ENCODE measurements at places on chromosomes 16 and 17. TPM values are rescaled to one million over a fixed set of nuclear protein-coding genes. Genes with fewer than 3 reads are reported as not detected.

KRT20 gene
- total RNA-seq: not detected

MYH8 gene
- not detected for total RNA-seq

SEC14L5 gene
- total RNA-seq: not detected

PPP1R1B gene
- total RNA-seq: not detected

DNA sequence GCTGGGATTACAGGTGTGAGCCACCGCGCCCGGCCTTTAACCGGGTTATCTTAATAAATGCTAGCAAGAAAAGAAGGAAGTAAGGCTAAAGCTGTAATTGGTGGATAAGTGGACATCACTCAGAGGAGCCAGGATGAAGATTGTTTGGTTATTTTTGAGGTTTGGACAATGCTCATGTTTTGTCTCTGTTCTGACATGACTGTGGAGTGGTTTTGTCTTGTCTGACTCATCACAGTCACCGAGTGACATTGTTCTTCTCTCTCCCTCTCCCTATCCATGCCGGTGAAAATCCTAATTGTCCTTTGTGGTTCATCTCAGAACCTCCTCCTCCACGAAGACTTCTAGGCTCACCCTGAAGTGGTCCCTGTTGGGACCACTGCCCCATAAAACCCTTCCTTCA is 23.5 kb upstream of the GRIN2A start:
- no peak for DNase-seq

- DNase-seq: no peak
Observed at GRCh38 chr16:77273-77806, 685 bp upstream of the MPG start.

- no peak for DNase-seq
Observed at GRCh38 chr16:14244196-14245010, 173.3 kb downstream of the MRTFB start.

- no peak for DNase-seq
Observed at GRCh38 chr17:55210292-55210691, 54.5 kb upstream of the HLF start.

DNA sequence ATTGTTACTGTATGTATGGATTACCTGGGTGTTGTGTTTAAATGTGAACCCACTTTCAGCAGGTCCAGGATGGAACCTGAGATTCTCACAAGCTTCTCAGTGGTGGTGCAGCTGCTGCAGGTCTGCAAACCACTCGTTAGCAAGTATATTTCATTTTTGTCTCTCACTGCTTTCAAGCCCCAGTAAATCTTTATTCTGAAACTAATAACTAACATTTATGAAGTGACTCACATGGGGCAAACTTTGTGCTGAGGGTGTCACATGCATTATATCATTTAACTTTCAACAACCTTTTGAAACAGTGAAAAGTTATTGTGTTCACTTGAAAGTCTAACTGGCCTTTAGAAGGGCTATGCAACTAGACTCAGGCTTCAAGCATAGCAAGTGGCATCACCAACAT is 98.9 kb upstream of the DYNLRB2 start:
- DNase-seq: no peak

Measured in CD4-positive, alpha-beta T cell (primary cell).